Activated naive CD4-positive, alpha-beta T cell (primary cell): ENCODE measurements at places on chromosomes 12 and 14.

DNA sequence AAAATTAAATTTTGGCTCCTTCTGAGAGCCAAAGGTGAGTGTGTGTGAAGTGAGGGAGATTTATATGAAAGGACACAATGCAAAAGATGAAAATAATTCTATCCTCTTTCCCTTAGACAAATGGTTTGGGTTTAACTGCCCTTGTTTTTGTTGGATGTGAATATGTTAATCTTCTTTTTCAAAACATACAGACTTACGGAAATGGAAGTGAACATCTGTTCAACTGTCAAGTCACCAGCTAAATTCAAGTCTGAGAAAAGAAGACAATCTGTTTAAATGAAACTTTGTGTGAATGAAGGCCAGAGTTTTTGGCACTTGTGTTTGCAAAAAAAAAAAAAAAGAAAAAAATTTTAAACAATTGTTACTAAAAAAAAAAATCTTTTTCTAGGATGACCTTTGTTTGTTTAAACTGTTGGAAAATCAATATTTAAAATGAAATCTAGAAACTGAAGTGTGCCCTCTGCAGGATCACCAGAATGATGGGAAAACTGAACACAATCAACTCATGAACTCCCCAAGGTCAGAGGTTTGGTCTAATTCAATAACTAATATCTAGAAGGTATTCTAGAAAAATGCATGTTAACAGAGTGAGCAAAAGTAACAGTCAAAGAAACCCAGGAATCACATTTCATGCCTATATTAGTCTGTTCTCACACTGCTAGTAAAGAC, 448.8 kb downstream of the FLRT2 start:
- DNase-seq, result no peak

DNA sequence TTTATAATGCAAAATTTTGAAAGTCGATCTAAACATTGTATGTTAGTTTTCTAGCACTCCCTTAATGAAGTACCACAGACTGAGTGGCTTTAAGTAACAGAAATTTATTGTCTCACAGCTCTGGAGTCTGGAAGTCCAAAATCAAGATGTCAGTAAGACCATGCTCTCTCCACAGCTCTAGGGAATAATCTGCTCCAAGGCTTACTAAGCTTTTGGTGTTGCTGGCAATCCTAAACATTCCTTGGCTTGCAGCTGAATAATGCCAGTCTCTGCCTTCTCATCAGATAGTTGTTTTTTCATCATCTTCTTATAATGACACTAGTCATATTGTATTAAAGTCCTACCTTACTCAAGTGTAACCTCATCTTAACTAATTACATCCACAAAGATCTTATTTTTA, 102.2 kb downstream of the RASSF9 start:
- DNase-seq, result no peak

DNA sequence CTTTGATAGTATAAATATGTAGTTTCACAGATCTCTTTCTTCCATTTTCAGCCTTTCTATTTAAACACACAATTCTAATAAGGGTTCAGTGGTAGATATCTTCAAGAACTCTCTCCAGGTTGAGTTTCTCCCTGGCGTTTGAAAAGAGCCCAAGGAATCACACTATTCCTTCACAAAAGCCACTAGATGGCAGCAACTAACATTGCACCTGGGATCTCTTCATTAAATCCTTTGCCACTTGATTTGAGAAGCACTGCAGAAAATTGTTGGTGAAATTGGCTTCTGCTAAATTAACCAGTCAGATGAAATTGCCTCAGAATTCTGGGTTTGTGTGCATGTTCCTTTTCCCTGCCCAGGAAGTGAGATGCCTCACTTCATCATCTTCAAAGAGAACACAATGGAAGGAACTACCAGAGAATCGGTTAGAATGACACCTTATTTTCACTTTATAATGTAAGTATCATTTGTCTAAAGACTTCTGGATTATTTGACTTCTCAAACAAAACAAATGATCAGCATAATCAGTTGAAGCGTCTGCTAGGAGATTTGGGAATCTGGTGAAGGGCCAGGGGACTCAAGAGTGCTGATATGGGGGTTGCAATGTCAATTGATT, 6.8 kb downstream of the CCDC198 start:
- no peak for DNase-seq

DNA sequence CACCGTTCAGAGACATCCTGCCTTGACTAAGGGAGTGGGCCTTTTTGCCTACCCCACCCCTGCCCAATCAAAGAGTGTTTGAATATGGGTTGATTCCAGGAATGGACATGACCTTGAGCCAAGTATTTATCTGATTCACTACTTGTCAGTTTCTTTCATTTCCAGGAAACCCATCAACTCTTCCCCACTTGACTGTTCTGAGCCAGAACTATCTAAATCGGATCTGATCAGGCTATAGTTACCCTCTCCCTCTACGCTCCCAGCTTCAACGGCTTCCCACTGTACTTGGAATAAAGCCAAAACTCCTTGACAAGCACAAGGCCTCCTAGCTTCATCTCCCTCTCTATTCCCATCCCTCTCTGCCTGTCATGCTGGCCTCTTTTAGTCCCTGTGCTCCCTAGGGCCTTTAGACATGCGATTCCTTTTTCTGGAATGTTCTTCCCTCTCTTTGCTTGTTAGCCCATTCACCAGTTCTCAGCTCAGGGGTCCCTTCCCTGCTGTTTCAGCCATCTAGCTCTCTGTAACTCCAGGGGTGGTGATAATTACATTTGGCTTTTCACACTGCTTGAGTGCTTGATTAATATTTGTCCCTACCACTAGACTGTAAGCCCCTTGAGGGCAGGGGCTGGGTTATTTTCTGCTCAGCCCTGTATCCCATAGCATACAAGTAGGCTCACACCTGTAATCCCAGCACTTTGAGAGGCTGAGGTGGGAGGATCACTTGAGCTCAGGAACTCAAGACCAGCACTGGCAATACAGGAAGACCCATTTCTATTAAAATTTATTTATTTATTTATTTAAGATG, 5.5 kb upstream of the ITPK1 start:
- DNase-seq, result no peak

GRCh38 chr12:3770891-3771290, 18.0 kb upstream of the CRACR2A start:
- DNase-seq, result no peak

- DNase-seq, result no peak
Observed at GRCh38 chr12:45648070-45648469, 81.4 kb upstream of the ARID2 start.

GRCh38 chr12:79275631-79276030, 411.1 kb downstream of the SYT1 start:
- no peak for DNase-seq

DNA sequence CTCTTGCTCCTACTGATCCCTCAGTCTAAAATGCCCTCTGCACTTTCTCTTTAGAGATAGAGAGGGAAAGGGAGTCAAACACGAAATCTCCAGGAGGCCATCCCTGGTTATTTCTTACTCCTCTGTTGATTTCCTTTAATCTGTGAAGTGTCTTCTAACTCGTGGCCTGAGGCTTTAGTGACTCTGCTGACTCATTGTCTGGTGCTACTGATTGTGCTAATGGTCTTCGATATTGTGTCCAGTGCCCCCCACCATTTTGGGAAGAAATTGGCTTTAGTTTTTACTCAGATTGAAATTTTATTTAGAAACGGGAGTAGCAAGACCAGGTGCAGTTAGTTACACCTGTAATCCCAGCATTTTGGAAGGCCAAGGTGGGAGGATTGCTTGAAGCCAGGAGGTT, 839 bp downstream of the CLEC9A start:
- DNase-seq, result no peak

DNA sequence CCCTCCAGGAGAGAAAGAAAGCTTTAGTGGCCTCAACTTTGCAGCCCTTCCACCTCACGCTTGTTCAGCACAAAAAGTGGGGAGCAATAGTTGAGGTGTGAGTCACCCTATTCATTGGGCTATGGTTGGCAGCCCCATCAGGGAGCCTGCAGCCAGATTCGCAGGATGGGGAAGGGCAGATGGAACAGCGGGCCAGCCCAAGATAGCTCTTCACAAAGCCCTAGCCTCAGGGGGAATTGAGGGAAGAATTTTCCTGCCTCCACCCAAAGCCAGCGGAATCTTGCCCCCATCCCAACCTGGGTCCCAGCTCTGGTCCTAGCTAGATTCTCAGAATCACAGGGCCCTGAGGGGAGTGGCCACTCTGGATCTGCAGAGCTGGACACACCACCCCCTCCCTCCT, 3.6 kb upstream of the KRT5 start:
- no peak for DNase-seq

DNA sequence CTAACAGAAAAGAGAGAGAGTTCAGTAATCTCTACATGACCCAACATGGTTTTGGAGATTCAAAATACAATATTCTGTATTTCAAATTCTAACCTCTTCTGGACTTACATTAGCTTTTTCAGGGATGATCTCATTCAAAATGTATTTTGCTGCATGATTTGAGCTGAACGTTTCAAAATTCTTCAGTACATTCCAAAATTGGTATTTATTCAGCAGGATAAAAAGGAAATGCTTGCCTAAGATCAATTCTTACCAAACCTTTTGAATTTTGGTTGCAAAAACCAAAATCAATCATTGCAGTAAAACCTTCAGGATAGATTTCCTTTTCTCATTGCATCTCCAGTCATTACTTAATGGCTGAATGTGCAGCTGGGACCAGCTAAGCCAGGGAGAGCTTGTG, 1761.3 kb upstream of the SEL1L start:
- DNase-seq, result no peak

DNA sequence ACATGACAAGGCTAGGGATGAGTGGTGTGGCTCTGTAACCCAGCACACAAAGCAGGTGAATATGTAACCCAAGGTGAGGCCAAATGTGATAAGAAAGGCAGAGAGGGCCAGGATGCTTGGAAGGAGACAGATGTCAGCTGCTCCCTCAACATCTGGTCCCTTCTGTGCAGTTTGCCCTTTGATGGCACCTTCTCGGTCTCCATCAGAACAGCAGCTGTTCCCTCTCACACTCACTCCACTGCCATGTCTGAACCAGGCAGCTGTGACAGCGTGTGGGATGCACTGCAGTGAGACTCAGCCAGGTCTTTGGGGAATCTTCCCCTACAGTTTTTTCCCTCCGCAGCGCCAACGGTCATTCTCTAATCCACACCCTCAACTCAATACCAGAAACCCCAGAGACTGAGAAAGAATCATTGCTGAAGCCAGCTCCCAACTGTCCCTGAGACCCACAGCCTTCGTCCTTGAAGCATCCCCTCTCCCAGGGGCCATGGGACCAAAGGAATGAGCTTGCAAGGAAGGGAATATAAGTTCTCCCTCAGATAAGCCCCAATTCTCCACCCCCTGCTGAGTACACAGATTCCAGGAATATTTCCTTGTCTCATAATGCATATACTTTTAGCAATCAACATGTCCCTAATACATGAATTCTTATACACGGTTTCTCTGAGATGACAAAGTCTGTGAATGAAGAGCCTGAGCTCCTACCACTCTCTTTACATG, 230.0 kb downstream of the GLT1D1 start:
- DNase-seq, result no peak

DNA sequence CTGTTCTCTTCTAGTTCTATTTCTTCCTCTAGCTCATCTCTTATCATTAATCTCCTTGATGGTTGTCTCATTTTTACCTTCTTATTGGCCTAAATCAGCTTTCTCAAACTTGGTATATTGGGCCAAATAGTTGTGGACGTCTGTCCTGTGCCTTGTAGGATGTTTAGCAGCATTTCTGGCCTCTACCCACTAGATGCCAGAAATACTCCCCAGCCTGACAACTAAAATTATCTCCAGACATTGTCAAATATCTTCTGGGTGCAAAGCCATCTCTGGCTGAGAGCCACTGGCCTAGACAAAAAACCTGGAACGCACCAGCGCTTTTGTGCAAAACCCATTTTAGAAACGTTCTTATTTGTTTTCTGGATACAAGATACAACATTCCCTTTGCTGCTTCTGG, 38.8 kb upstream of the LRRC10 start:
- DNase-seq, result no peak

- no peak for DNase-seq
Observed at GRCh38 chr14:97602438-97603117, 805.4 kb downstream of the VRK1 start.

DNA sequence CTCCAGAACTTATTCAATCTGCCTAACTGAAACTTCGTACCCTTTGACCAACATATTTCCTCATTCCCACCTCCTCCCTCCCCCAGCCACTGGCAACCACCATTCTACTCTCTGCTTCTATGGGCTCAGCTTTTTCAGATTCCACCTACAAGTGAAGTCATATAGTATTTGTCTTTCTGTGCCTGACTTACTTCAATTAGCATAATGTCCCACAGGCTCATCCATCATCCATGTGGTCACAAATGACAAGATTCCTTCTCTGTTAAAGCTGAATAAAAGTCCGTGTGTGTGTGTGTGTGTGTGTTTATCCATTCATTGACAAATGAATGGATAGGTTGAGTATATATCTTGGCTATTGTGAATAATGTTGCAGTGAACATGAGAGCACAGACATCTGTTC, 1.3 kb upstream of the C14orf39 start:
- DNase-seq, result no peak

- DNase-seq, result no peak
Observed at GRCh38 chr14:68278576-68279436, 459.2 kb downstream of the RAD51B start.

DNA sequence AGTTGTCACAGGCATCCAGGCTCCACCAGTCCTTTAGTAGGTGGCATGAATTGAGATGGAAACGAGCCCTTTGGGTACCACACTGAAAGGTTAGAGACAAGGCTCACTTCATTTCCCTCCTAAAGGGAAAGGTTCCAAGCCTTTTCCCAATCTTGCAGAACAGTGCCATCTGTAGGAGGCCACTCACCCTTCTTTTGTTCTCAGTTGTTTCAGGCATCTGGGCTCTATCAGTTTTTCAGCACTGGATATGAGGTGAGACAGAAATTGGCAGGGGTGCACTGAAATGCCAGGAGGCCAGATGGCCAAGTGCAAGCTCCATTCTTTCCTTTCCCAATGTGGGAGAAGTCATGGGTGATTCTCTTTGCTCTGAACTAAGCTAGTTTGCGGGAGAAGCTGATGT, 15.2 kb downstream of the FBXO33 start:
- no peak for DNase-seq

- no peak for DNase-seq
Observed at GRCh38 chr14:95127531-95127911, 29.8 kb downstream of the DICER1 start.

GRCh38 chr12:120096671-120097202, 19.8 kb downstream of the RAB35 start:
- DNase-seq, result no peak

- no peak for DNase-seq
Observed at GRCh38 chr14:38187528-38187927, 20.2 kb upstream of the SSTR1 start.
